Stimulated activated memory B cell treated with anti-CD40 and anti-IgM and Interleukin-4, amounts not matched to agents 10 μg/mL and 1 μg/mL and 100 μg/mL, for 72 hours (primary cell): ENCODE measurements at places on chromosomes 7 and 10.
A peak's percentile ranks its signal among the peaks of the same experiment; 100 is the strongest.

DNA sequence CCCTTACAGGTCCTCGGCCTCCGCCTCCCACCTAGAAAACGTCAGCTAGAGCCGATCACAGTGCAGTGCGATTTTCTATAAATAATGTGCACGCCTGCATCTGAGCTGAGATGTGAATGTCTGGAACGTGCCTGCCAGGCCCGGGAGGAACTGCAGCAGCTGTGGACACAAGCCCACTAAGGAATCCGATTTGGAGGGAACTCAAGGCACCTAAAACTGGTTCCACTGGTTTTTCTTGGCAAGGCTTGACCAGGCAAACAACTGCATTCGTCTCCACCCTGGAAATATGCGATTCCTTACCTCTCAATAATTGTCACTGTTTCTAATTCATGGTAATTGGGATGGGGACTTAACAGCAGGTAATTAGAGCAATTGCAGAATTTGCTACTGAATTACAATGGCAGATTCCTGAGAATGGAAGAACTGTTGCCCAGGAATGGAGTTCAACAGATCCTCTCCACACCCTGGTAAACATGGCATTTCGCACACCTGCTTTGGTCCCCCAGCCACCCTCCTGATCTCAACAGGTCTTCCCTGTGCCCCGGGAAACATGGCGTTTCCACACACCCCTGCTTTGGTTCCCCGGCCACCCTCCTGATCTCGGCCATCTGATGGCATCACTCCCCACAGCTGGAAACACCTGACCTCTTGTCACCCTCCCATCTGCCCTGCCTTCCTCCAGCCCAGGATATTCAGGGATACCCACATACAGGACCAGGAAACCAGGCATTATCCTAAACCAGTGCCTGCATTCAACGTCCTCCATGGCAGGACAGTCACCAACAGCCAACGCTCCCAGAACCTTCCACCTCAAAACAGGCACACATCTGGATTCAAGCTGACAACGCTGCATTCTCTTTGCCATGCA is 76.0 kb downstream of the DIP2C start:
- ATAC-seq: no peak
- H3K4me1 ChIP-seq: no peaks in the 10 kb centered on the region
- H3K27ac ChIP-seq: no peak overlapping the region
- H3K36me3 ChIP-seq: no peaks in the 10 kb centered on the region

DNA sequence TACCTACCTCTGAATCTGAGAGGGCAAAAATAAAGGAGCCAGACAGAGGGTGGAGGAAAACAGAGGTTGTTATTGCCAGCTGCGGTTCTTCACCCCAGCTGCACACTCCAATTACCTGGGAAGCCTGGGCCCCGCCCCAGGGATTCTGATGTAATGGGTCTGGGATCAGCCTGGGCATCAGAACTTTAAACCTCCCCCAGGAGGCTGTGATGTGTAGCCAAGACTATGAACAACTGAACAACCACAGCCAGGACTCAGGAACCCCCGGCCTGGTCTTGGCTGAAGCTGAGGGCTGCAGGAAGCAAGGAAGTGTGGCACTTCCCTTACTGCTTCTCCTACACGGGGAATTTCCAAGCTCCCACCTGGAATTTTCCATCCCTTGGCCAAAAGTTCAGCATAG is 89.3 kb downstream of the HIP1 start:
- peaks cover 6% of the 10 kb centered on the region for H3K36me3 ChIP-seq
- H3K4me1 ChIP-seq: no peaks in the 10 kb centered on the region
- H3K4me3 ChIP-seq: no peak overlapping the region
- no peak for ATAC-seq

DNA sequence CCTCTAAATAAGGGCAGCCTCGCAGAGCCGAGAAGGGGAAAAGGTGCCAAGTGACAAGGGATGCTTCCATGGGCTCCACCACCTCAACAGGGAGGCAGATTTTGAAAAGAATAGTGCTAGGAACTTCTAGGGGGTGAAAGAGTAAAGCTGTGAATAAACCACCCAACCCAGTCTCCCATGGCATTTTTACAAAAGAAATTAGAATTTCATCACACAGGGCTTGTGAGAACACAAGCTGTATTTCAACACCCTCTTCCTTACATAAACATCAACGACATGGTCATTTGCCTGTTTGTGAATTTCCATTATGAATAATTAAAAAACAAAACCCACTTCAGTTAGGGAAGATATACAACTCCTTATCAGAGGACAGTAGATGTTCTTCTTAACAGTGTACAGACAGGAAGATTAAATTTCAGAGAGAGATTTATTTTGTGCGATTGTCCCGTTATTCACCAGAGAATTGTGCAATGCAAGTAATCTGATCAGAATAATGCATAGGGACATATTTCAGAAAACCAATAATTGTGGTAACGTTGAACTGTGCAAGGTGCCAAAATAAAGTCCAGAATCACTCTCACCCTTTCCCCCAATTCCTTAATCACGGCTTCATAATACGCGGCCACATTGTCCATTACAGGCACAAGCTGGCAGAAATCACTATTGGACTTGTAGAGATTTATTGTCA is 207.8 kb upstream of the MGMT start:
- peaks cover 8% of the 10 kb centered on the region for H3K27me3 ChIP-seq
- ATAC-seq: no peak
- H3K36me3 ChIP-seq: no peaks in the 10 kb centered on the region
- no peak overlapping the region for H3K27ac ChIP-seq
- no peak overlapping the region for H3K4me3 ChIP-seq

DNA sequence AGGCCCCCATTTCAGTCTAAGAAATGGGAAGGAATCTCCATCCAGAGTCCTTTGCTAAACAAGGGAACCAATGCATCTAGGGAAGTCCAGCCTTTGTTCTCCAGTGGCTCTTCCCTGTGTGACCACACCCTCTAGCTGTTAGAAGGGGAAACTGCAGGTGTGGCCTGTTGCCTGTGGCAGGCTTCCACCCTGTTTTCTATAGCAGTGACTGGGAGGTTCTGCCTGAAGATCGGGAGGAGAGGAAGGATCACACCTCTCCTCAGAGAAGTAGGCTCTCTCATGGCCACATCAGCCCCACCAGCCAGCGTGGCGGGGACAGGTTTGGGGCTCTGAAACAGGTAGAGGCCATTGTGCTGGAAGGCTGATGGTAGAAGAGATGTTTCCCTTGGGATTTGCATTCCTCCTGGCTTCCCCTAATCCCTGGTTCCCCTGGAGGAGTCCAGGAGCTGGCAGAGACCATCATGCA is 47.7 kb upstream of the TRIM8 start:
- peaks cover 53% of the 10 kb centered on the region for H3K36me3 ChIP-seq
- no peaks in the 10 kb centered on the region for H3K27me3 ChIP-seq
- H3K4me1 ChIP-seq: no peaks in the 10 kb centered on the region
- ATAC-seq: no peak
- H3K4me3 ChIP-seq: no peak overlapping the region

DNA sequence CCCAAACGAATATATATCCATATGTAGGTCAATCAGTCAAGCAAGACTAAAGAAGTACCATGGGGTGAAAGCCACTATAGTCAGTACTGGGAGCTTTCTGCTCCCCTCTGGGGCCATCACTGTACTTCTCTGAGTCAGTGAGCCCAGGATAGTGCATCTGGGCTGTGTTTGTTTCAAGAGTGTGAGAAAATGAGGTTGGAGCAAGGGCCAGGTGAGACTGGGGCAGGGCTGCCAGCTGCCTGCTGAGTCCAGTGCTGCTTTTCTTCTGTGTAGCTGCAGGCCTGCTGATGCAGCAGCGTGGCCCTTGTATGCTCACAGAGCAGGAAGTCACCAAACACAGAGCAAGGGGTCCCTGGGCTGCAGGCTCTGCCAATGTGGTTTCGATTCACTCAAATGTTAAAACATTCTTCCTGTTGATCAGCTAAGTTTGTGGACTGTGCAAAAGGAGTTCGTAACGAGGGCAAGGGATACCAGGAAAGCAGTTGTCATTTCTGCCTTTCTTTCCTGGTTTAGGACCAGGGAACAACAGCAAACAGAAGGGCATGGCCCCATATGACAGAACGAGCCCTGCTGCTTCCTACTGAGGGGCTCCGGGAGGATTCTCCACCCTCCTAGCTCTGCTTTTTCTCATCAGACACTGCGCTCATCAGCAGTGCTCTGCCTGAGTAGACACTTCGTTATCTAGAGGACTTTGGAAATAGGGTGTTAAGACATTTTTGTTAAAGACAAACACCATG is 65.4 kb upstream of the TNS3 start:
- ATAC-seq: peak; percentile 87
- peak overlapping the region; percentile 92 for H3K27ac ChIP-seq
- peaks cover 22% of the 10 kb centered on the region for H3K4me1 ChIP-seq
- no peaks in the 10 kb centered on the region for H3K27me3 ChIP-seq
- H3K36me3 ChIP-seq: peaks cover 11% of the 10 kb centered on the region

DNA sequence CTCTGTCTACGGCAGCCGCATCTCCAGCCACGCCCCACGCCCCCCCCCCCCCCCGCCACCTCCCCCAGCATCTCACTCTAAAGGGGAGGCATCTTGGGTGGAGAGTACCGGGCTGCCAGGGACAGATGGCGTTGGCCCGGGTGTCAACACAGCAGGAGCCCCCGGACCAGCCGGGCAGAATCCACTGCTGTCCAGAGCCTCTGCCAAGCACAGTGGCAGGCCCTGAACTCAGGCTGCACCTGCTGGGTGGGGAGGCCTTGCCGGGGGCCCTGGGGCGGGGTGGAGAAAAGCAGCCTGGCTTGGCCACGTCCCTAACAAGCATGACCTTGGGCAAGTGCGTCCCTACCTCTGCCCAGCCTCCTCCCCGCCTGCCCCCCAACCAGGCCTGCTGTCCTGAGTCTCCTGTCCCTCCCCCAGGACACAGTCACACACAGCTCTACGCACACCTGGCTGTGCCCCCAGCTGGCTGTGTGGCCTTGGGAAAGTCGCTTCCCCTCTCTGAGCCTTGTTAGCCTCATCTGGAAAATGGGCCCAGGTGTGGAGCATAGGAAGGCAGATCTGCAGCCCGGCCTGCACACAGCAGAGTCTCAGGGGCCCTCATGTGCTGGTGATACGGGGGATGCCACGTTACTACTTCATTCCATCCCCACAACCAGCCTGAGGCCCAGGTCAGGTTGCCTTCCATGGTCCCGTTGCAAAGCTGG is 45.2 kb downstream of the MICALL2 start:
- peaks cover 71% of the 10 kb centered on the region for H3K27me3 ChIP-seq
- no peak for ATAC-seq
- peaks cover 30% of the 10 kb centered on the region for H3K4me1 ChIP-seq
- no peaks in the 10 kb centered on the region for H3K36me3 ChIP-seq

DNA sequence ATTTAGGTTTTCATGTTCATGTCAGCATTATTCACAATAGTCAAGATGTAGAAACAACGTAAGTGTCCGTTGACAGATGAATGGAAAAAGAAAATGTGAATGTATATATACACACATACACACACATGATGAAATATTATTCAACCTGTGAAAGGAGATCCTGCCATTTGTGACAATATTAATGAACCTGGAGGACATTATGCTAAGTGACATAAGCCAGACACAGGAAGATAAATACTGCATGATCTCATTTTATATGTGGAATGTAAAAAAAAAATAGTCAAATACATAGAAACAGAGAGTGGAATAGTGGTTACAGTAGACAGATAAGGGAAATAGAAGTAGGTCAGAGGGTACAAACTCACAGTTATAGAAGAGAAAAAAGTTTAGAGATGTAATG is 651.1 kb upstream of the MKI67 start:
- H3K27ac ChIP-seq: no peak overlapping the region
- H3K27me3 ChIP-seq: no peaks in the 10 kb centered on the region
- no peaks in the 10 kb centered on the region for H3K36me3 ChIP-seq
- ATAC-seq: no peak
- H3K4me1 ChIP-seq: no peaks in the 10 kb centered on the region
- no peak overlapping the region for H3K4me3 ChIP-seq

GRCh38 chr7:120052884-120053382 is 220.0 kb upstream of the KCND2 start:
- H3K36me3 ChIP-seq: no peaks in the 10 kb centered on the region
- H3K4me3 ChIP-seq: no peak overlapping the region
- no peak overlapping the region for H3K27ac ChIP-seq
- no peaks in the 10 kb centered on the region for H3K4me1 ChIP-seq
- ATAC-seq: no peak
- H3K27me3 ChIP-seq: no peaks in the 10 kb centered on the region

DNA sequence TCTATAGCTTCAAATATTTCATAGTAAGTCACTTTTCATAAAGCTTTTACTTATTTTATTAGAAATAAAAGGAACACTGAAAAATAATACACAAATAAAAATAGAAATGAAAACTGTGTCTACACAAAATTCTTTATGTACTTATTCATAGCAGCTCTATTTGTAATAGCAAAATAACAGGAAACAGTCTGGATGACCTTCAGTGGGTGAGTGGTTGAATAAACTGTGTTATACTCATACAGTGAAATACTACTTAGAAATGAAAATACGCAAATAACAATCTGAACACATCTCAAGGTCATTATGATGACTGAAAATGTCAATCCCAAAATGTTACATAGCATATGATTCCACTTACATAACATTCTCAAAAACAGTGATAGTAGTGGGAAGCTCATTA is 138.7 kb upstream of the PCLO start:
- no peaks in the 10 kb centered on the region for H3K36me3 ChIP-seq
- ATAC-seq: no peak
- H3K27ac ChIP-seq: no peak overlapping the region
- no peaks in the 10 kb centered on the region for H3K4me1 ChIP-seq

DNA sequence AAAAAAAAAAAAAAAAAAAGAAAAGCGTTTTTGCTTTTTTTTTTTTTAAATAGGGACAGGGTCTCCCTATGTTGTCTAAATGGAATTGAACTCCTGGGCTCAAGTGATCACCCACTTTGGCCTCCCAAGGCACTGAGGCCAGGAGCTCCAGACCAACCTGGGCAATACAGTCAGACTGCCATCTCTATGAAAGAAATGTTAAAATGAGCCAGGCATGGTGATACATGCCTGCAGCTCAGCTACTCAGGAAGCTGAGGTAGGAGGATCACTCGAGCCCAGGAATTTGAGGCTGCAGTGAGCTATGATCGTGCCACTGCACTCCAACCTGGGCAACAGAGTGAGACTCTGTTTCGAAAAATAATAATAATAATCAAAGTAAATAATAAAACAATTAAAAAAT is 16.5 kb upstream of the LMTK2 start:
- ATAC-seq: no peak
- H3K36me3 ChIP-seq: no peaks in the 10 kb centered on the region
- no peaks in the 10 kb centered on the region for H3K4me1 ChIP-seq
- no peak overlapping the region for H3K4me3 ChIP-seq

GRCh38 chr10:13110908-13111307 is 10.9 kb downstream of the OPTN start:
- H3K27ac ChIP-seq: no peak overlapping the region
- no peak for ATAC-seq
- no peaks in the 10 kb centered on the region for H3K27me3 ChIP-seq

DNA sequence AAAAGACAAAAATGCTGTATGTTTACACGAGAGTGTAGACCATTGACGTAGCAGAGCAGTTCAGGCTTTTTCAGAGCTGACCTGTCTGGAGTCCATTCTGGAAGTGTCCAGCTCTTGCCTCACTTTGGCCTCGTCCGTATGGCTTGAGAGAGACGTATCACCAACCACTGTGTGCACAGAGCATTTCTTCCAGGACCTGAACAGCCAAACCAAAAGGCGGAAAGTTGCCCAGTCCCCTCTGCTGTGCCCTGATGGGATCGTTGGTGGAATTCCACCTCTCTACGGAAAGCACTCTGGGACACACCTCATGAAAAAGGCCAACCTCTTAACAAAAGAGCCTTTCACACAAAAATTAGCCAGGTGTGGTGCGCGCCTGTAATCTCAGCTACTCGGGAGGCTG is 184.7 kb upstream of the SH2B2 start:
- ATAC-seq: no peak
- H3K27ac ChIP-seq: no peak overlapping the region
- H3K4me1 ChIP-seq: no peaks in the 10 kb centered on the region
- no peaks in the 10 kb centered on the region for H3K27me3 ChIP-seq
- no peak overlapping the region for H3K4me3 ChIP-seq
